ENCODE measurements at places on chromosomes 5 and 9.

DNA sequence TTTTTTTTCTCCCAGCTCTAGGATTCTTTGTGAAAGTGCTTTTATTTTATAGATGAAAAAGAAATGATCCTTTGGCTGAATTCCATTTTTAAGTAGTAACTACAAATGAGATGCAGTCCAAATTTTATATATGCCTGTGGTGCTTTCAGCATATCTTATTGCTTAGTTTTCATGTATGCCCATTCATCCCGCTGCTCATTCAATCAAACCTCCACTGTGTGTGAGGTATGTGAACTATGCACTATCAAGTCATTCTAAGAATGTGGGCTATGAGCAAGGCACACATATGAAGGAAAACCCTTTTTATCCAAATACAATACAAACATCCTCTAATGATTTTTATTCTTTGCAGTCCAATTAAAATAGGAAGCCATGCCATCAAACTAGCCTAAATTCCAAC, 1069.1 kb upstream of the DMAC1 start:
- DNase-seq: peak; percentile 78

GRCh38 chr9:135178498-135178897, 91.0 kb downstream of the OLFM1 start:
- no peak for DNase-seq

DNA sequence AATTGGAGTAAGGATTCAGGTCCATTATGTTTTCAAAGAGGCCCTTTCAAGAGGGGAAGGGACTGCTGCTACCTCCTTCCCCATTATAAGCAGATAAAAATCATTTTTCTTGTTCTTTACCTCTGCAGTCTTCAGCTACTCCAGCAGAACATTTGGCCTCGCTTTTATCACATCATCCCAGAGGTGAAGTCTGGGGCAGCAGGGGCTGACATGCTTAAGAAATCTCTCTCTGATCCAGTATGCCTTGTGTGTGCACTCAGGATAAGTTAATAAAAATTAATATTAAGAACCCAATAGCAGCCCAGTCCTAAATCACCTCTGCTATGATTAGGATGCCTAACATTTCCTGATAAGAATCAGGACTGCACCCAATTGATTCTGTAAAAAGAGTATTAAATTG, 306.9 kb upstream of the NREP start:
- DNase-seq: no peak

- DNase-seq: peak; percentile 24
These were observed 20.3 kb downstream of the WHRN start for GRCh38 chr9:114484854-114485443.

DNA sequence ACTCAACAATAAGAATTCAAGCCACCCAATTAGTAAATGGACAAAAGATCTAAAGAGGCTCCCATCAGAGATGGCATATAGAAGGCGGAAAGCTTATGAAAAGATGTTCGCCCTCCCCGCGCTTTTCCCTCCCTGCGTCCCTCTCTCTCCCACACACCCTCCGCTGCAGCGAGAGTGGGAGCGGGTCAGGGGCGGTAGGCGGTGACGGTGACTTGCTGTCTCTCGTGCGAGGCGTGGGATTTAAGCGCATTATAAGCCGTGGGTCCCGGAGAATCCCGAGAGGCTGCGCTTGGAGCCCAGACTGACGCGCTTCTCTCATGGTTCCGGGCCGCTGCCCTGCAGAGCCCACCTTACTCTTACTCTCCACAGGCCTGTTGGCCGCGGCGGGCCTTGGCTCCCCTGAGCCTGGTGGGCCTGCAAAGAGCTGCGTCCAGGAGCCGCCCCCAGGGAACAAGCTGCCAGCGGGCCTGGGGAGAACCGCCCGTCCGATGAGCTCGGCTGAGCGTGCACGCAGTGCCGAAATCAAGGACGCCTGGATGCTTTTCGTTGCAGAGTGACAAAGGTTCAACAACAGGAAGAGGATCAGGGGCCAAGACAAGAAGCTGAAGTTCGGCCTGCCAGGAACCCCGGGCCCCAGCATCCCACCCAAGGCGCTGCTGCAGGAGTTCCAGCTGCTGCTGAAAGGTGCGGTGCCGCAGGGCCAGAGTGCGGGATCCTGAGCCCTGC, 42.6 kb upstream of the BICD2 start:
- no peak for DNase-seq

DNA sequence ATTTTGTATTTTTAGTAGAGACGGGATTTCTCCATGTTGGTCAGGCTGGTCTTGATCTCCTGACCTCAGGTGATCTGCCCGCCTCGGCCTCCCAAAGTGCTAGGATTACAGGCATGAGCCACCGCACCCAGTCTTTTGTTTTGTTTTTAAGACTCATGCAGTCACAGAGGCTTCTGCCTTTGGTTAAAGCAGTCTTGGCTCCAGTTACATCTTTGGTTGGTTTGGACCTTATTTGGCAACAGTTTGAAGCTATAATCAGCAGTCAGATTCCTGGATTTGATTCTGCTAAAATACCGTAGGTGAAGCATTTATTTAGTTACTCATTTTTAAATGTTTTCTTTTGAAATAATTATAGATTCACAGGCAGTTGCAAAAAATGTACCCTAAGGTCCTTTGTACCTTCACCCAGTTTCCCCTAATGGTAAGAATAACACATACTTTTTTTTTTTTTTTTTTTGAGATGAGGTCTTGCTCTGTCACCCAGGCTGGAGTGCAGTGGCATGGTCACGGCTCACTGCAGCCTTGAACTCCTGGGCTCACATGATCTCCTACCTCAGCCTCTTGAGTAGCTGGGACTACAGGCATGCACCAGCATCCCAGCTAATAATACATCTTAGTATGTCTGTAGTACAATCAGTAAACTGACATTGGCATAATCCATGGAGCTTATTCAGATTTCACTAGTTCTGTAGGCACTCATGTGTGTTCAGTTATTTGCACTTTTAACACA, 15.7 kb downstream of the USP20 start:
- peak; percentile 61 for DNase-seq
